ENCODE measurements at places on chromosomes 4 and X.

DNA sequence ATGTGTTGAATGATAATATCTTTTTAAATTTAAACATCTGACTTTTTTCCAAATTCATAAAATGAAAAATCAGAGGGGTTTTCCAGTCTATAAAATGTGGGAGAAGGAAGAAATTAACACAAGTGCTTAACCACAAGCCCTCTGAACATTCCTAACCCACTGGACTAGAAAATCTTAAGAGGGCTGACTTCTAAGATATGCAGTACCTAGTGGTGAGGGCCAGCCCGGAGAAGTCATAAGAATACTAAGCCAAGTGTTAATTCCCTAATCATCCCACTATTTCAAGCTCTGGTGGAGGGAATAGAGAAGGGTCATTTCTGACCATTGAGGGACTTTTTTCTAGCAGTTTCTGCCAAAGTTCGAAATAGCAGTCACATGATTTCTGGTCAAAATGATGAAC, 86.9 kb upstream of the NEIL3 start:
- DNase-seq = no peak

- DNase-seq = no peak
Measured at GRCh38 chr4:86939729-86940575, 5.1 kb downstream of the AFF1 start.

DNA sequence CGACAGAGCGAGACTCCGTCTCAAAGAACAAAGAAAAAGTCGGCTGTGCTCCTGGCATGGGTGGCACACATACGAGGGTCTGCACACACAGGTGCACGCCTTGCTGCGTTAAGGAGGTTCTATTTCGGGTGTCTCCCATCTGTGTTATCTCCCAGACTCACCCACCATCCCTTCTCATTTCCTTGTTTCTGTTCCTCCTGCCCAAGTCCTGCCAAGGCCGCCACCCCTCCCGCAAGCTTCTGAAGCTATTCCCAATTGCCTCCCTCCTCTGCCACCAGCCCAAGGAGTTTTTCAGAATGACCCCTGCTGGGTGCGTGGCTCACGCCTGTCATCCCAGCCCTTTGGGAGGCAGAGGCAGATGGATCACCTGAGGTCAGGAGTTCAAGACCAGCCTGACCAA, 6.0 kb upstream of the IL3RA start:
- no peak for DNase-seq

DNA sequence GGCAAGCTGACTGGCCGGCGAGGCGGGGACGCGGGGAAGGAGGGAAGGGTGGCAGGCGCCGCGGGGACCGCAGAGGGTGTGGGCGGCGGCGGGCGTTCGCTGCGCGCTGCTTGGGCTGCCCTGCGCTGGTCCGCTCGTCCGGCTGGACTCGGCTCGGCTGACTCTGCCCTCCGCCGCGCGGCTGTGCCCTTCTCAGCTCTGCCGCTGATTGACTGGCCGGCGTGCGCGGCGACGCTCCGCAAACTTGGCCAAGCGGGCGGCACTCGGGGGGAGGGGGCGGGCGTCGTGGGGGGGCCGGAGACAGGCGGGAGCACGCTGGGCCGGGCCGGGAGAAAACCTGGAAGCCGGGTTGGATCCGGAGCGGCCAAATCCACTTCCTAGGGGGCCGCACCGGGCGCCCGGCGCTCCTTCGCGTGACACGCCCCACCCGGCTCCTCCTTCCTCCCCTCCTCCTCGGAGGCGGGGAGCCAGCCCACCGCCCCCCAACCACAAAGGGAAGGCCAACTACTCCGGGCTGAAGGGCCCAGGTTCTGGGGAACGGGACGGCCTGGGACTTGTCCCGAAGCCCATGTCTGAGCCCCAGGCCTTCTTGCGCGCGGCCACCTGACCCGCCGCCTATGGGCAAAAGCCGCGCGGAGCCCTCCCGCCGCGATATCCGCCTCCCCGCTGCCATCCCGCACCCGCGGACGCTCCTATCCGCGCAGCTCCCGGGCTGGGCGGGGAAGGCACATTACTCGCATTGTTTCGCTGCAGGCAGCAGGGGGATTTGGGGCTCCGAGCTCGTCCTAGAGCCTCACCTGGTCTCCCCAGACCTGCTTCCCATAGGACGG, at the start of gene GPC4:
GPC4 (minus strand) TSS at position 214 of the 830 bp plus-strand sequence. CDS start 524 bp downstream, outside the sequence.
- DNase-seq = no peak

DNA sequence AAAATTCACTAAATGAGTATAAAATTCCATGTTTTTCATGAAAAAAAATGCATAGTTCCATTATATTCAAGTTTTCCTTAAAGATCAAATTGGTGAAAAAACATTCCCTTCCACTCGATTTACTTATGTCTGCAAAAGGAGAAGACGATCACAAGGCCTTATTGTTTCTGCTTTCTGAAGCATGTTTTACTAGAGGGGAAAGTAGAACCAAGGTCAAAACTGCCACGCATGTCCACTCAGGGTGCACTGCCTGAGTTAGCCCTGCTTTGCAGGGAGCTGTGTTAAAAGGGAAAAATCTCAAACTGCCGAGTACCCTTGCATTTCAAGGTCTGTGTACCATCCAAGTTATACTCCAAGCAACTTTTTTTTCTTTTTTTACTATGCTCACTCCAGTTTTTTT, 57.2 kb downstream of the TRAPPC11 start:
- no peak for DNase-seq

DNA sequence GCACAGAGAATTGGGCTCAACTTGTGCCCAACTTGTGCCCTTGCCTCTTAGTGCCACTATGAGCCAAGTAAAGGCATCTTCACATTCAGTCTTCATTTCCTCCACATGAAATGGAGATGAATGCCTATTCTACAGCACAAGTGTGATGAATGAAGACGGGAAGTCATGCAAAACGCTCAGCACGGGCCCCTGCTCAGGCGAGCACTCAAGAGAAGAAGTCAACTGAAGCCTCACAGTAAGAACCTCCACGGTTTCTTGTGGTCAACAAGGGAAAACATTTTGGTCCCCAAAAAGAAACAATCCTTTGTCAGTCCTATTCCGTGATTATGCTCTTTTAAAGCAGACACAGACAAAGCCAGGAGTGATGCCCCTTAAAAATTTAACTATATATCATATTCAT, 87.0 kb downstream of the IRF2 start:
- DNase-seq = no peak

All from activated T-helper 1 cell treated with Interleukin-2 at 50 U/mL for 16 hours (primary cell).